CD4-positive, alpha-beta T cell treated with Interleukin-6 for 4 hours (primary cell): ENCODE measurements at places on chromosomes 6 and 20.

- DNase-seq: no peak
Observed at GRCh38 chr20:54108326-54108642, 37.9 kb upstream of the BCAS1 start.

GRCh38 chr6:34630040-34630439, 66.5 kb downstream of the ILRUN start:
- DNase-seq: no peak

- no peak for DNase-seq
Observed at GRCh38 chr20:51362254-51362653, 180.3 kb downstream of the NFATC2 start.

- DNase-seq: peak; percentile 75
Observed at GRCh38 chr6:170279977-170280688, 10.7 kb downstream of the DLL1 start.

- no peak for DNase-seq
Observed at GRCh38 chr6:108807928-108808327, 40.3 kb upstream of the ARMC2 start.

- DNase-seq: no peak
Observed at GRCh38 chr6:64988148-64988547, 718.9 kb downstream of the EYS start.

- peak; percentile 51 for DNase-seq
Observed at GRCh38 chr6:108914235-108915022, 66.2 kb downstream of the ARMC2 start.

DNA sequence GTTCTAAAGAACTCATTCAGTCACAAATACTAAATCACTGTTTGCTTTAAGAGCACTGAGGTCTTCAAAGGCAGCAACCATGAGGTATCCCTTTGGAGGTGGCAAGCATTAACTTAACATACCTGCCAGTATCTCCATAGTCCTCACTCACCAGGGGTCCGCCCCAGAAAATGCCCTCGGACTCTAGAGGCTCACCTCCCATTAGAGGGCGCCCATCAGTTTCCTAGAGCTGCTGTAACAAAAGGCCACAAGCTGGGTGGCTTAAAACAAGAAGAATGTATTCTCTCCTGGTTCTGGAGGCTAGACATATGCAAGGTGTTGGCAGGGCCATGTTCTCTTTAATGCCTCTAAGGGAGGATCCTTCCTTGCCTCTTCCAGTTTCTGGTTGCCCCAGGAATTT, 12.0 kb upstream of the RNGTT start:
- DNase-seq: no peak

GRCh38 chr6:107716688-107717089, 107.4 kb downstream of the SCML4 start:
- peak; percentile 85 for DNase-seq

- DNase-seq: no peak
Observed at GRCh38 chr6:55014321-55015088, 159.8 kb upstream of the HCRTR2 start.

GRCh38 chr6:96491926-96492325, 29.7 kb upstream of the UFL1 start:
- no peak for DNase-seq

- DNase-seq: no peak
Observed at GRCh38 chr20:58271606-58272351, 37.7 kb upstream of the RAB22A start.

DNA sequence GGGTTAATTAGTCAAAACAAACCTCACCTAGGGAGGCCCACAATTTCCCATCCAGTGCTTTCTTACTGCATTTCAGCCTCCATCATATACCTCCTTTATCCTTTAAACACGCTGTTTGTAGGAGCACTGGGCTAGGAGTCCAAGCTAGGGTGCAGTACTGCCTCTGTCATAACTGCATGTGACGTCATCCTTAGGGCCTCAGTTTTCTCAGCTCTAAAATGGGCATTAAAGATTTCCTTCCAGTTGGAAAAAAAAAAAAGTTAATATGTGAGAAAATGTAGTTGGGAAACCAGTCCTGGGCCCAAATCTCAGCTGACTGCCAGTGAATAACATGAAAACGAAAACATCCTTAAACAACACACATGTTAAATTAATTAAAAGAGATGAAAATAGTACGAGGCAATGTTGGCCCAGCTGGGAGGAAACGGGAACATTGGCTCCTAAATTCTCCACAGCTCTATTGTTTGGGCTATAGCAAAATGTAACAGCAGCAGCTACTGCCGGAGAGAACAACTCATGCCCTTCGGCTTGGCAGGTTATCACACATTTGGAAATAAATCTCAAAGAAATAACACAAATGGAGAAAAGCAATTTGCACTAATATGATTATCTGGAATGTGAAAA, 79.9 kb upstream of the CCDC167 start:
- DNase-seq: no peak

GRCh38 chr6:40391086-40391485, 196.1 kb downstream of the LRFN2 start:
- DNase-seq: peak; percentile 14

GRCh38 chr6:93305088-93305487, 114.3 kb downstream of the EPHA7 start:
- DNase-seq: no peak

GRCh38 chr6:84017709-84018452, 15.7 kb upstream of the MRAP2 start:
- DNase-seq: no peak

DNA sequence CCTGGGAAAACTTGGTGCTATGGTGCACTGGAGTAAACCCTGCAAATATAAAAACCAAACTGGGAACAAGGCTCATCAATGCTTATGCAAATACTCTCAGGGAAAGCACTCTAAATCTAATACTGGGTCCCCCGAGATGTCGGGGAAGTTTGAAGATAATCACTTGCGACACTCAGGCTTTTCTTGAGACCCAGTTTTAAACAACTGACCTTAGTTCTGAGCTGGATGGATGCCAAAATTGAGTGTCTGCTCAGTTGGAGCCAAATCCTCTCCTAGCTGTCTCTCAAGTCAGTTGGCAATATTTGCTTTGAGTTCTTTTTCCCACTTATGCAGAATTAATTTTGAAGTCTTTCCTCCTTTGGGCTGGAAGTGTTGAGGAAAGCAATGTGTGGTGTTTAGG, 75.5 kb upstream of the CD2AP start:
- DNase-seq: no peak

DNA sequence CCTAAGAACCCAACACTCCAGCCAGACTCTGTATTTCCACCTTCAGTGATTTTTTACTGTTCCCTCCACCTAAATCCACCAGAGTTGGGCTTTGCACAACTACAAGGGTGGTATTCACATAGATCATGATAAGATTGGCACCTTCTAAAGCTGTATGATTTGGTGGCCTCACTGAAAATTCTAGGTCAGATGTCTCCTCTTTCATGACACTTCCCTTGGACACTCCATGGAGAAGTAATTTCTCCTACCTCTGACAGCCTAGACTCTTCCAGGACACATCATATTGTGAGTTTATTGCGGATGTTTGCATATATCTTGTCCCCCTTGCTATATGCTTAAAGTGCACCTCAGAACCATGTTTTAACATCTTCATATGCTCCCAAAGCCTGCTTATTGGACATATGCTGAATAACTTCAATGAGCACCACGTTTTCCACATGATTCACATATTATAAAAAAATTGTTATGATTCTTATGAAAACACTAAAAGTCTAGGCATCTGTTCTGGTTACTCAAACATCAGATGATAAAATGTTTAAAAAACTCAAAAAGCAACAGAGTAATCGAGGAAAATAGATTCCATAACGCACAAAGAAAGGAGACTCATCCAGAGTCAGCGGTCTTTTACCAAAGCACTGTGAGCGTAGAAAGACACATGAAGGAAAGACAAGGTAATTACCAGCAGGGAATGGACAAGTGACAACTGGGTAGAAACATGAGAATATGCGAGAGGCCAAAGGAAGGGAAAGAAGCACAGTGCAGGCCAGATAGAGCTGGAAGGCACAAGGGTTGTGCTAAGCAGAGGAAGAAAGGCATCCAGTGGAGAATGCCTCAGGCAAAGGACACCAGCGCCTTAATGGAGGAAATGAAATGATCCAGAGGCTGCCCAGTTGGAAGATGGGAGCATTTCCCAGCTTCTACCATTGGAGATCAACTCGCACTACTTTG, 46.5 kb downstream of the KIF16B start:
- DNase-seq: no peak

DNA sequence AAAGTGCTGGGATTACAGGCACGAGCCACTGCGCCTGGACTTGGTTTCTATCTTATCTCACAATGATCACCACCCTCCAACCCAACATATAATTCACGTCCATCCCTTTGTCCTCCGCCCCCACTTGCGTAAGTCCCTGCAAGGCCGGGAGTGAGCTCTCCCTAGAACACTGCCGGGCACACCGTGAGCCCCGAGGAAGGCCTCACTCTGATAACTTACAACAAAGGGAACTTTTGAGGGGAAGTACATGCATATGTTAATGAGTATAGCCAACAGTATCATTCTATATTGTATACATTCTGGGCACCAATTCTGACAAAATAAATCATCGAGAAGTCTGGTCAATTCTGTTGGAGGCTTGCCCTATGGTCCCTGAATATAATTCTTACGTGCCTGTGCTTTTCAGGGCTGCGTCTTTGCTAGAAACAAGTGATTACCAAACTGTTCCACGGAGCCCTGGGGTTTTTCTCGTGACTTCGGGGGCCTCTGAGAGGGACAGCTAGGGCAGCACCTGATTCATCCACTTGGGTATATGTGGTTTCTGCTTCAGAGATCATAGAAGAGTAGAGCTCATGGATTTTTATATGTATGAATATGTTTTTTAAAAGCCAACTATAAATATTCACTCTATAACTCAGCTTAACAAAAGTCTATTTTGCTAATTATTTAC, 469.8 kb upstream of the AGPAT4 start:
- no peak for DNase-seq

- DNase-seq: no peak
Observed at GRCh38 chr6:44010411-44011349, 116.6 kb downstream of the MRPL14 start.

GRCh38 chr6:147710890-147711289, 202.4 kb downstream of the SAMD5 start:
- no peak for DNase-seq

- no peak for DNase-seq
Observed at GRCh38 chr6:53056273-53056672, 8.9 kb upstream of the FBXO9 start.

DNA sequence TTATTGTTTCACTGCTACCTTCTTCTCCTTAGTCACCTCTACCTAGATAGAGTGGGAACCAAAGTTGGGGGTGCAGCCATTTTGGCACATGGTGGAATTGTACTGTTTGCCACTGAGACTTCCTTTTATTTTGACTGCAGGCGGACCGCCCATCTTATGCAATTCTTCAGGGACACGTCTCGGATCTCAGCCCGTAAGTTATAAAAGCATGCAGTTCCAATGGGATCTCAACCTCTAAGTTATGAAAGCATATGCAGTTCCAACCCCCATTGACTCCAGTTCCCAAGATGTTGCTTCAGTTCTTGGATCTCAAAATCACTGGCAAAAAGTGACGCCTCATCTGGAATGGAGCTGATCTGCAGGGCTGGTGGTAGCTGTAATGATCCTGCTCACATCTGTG, 41.2 kb upstream of the CDH4 start:
- DNase-seq: no peak

DNA sequence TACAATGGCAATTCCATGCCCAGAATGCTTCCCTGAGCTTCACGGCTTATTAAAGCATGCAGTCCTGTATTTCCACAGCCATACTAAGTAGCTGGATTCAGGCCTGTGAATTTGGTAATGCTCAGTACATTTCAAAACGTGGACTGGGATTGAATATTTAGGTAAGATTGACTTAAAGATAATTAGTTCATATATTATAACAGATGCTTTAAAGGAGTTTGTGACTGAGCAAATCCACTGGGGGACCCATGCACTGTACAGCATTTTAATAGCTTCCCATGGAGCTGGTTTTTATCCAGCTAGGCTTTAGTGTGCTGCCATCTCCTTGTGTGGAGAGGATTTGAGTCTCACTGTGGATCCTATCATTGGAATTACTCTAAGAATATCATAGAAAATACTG, 420.9 kb upstream of the FLRT3 start:
- no peak for DNase-seq

DNA sequence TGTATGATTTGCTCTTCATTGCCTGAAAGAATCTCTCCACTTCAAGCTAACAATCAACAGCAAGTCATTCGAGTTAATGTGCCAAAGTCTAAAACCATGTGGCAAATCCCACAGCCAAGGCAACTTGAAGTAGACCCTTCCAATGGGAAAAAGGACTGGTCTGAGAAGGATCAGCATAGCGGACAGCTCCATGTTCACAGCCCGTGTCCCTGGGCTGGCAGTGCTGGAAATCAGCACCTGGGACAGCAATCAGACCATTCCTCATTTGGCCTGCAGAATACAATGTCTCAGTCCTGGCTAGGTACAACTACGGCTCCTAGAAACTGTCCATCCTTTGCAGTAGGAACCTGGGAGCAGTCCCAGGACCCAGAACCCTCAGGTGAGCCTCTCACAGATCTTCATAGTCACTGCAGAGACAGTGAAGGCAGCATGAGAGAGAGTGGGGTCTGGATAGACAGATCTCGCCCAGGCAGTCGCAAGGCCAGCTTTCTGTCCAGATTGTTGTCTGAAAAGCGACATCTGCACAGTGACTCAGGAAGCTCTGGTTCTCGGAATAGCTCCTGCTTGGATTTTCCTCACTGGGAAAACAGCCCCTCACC, 1.1 kb downstream of the GJA10 start:
- DNase-seq: no peak

DNA sequence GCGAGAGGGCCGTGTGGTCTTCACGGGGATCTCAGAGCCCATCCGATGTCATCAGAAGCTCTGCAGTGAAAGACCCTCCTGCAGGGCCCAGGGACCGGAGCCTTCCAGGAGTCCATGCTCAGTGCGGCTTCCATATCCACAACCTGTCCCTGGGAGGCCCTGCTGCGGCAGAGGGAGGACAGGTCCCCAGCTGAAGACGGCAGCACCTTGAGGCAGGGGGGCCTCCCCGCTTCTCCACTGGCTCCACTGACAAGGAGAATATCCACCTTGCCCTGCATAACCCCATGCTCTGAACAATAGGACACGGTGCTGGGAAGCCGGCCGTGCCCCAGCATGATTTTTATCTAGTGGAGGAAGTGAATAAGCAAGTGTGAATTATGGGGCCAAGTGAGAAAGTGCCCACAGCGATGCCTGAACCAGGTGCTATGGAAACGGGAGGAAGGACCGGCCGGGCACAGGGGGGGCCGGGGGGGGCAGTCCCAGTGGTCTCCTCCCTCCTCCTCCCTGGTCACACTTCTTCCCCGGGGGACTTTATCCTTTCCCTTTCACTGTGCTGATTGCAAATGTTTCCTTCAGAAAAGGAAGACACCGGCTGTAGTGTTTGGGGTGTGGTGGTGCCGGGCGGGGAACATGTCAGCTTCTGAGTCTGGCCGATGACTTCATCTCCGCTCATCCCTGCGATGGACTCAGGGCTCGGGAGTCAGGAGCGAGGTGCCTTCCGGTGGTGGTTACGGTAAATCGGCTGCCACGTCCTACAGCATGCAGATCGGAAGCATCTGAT, 225.1 kb downstream of the ERMARD start:
- DNase-seq: no peak

- no peak for DNase-seq
Observed at GRCh38 chr6:166769648-166770047, 142.6 kb upstream of the RPS6KA2 start.

DNA sequence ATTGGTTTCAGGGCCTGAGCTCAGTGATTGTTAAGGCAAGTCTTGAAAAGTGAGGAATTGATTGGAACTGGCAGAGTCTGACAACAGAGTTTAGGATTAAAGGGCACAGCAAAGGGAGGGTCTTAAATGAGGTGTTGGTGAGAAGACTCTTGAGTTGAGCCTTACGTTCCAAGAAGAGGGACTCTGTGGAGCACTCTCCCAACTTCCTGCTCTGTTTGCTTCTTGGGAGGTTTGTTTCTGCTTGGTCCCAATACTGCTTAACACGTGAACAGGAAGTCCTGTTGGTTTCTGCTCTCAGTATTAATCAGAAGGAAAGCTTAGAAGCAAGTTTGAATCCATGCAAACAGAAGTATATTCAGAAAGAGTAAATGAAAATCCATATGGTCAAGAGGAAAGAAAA, 15.6 kb upstream of the SYNDIG1 start:
- no peak for DNase-seq
